ENCODE measurements at places on chromosomes 7 and 10.

DNA sequence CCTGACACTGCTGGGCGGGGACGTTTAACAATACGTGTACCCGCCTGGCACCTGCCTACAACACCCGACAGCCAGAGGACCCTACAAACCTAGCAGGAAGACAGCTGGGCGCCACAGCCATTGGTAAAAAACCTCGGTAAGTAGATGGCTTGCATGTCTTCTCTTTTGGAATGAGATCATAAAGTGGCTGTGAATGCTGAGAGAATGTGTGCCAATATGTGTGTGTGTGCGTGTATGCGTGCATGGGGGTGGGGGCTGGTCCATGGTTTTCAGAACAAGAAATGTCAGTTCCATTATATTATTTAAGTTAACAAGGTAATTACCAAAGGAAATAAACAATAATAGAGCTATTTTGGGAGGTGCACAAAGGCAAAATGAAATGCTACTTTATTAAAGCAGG lies 39.2 kb downstream of the PAPOLB start:
- DNase-seq = no peak

- DNase-seq = no peak
Measured at GRCh38 chr10:109956454-109957091, 33.3 kb upstream of the XPNPEP1 start.

DNA sequence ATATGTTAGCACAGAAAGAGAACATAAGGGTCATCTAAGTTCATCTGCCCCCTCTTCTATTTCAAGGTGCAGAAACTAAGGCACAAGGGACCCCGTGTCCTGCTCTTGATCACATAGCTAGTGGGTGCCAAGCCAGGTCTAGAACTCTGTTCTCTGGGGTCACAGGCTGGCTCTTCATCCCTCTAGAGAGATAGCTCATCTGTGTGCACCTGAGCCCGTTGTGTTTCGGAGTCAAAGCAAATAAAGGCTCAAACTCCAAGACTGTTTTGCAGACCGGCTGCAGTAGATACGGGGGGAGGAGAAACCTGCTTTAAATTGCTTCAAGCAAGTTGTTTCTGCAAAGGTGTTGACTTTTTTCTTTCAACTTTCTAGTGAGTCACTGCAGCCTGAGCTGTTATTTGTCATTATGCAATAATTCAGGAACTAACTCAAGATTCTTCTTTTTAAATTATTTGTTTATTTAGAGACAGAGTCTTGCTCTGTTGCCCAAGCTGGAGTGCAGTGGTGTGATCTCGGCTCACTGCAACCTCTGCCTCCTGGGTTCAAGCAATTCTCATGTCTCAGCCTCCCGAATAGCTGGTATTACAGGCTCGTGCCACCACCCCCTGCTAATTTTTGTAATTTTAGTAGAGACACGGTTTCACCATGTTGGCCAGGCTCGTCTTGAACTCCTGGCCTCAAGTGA lies 6.5 kb downstream of the BLVRA start:
- DNase-seq = peak; percentile 85

DNA sequence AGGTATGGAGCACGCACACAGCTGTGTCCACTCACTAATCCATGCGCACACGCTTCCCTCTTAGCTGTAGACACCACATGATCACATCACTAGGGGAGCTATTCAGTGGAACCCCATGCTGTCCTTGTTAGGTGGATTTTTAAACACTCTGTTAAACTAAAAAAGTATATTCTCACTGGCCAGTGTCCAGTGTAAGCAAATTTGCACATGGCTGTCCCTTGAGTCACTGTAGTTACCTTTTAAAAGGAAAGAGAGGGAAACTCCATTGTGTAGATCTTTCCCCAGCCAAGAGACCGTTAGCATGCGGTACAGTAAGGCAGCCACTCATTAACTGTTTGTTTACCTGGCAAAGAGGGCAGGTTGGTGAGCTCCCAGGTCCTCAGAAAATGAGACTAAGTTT lies 81.6 kb upstream of the INSYN2A start:
- DNase-seq = no peak

DNA sequence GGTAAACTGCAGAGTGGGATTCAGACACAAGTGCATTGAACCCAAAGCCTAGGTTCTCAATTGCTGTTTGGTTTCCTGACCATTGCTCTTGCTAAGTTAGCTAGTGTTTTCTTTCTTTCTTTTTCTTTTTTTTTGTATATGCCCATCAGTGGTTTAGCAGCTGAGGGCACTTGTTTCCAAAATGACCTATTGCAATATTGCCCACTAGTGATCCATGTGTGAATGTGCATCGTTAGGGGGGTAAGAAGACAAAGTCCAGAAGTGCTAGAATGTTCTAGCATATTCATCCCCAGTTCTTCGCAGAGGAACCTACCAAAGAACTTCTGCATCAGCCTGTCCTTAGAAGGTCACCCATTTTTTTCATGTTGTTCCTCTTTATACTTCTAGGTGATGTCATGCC lies 252.8 kb upstream of the GPR26 start:
- no peak for DNase-seq

GRCh38 chr10:79229071-79229541 lies 118.2 kb upstream of the PPIF start:
- DNase-seq = no peak
